Renal pelvis (tissue), 12 donors: ENCODE measurements at places on chromosomes 4 and X. TPM values are rescaled to one million over a fixed set of nuclear protein-coding genes. Genes with fewer than 3 reads are reported as not detected.

Gene TMSB15C
- 18.3 TPM for polyA plus RNA-seq

Gene KCNIP4
- 9.3 TPM for polyA plus RNA-seq

Gene HTRA3
- 8.4 TPM for polyA plus RNA-seq

Gene CENPE
- 15.4 TPM for polyA plus RNA-seq

Gene DCAF4L1
- 0.17 TPM for polyA plus RNA-seq

Gene CCSER1
- 22.5 TPM for polyA plus RNA-seq

Gene HPGDS
- polyA plus RNA-seq = 2.9 TPM

Gene CTSO
- polyA plus RNA-seq = 36.3 TPM

Gene CT45A5
- not detected for polyA plus RNA-seq

Gene PCYT1B
- 2.8 TPM for polyA plus RNA-seq

Gene EGF
- polyA plus RNA-seq = 6.7 TPM

GRCh38 chr4:76058888-76059426, 15.6 kb upstream of the ART3 start:
- DNase-seq = no peak

- no peak for DNase-seq
Measured at GRCh38 chr4:128358913-128359279, 71.3 kb upstream of the PGRMC2 start.

DNA sequence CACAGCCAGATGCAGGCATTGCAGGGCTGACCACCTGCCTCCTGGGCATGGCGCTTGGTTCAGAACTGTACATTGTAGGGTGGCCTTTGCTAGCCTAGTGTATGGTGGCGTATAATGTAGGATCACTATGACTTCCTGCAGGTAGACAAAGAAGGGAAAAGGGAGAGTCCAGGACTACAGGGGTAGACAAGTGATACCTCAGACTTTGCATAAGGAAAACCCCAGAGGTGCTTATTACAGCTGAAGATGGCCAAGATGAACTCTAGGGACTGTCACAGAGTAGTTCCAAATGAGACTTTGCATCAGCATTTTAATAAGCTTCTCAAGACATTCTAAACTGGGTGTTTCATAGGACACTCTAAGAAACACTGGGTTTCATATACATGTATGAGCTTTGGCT, 116.4 kb upstream of the PUDP start:
- DNase-seq = no peak

DNA sequence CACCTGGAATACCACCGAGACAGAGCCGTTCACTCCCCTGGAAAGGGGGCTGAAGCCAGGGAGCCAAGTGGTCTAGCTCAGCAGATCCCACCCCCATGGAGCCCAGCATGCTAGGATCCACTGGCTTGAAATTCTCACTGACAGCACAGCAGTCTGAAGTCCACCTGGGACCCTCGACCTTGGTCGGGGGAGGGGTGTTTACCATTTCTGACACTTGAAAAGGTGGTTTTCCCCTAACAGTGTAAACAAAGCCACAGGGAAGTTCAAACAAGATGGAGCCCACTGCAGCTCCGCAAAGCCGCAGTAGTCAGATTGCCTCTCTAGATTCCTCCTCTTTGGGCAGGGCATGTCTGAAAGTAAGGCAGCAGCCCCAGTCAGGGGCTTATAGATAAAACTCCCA, 243.2 kb downstream of the RASL11B start:
- no peak for DNase-seq

- peak; percentile 9 for DNase-seq
Measured at GRCh38 chr4:17613761-17614415, 553 bp upstream of the MED28 start.

GRCh38 chr4:84877051-84877833, 89.2 kb downstream of the WDFY3 start:
- no peak for DNase-seq

DNA sequence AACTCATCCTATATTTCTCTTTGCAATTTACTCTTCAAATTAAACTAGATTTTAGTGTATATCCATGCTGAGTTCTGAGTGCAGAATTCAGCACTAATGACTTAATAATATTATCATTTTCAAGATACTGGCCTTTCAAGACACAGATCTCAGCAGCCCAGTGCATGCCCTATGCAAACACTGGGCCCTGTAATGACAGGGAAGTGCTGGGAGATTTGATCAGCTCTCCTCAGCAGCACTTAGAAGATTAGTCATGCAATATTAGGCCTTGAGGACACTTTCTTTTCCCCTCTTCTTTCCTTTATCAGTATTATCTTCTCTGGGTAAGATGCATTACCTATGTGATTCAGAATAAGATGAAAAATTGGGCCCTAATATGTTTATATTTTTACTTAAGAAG, 207.1 kb downstream of the PPP3CA start:
- no peak for DNase-seq

DNA sequence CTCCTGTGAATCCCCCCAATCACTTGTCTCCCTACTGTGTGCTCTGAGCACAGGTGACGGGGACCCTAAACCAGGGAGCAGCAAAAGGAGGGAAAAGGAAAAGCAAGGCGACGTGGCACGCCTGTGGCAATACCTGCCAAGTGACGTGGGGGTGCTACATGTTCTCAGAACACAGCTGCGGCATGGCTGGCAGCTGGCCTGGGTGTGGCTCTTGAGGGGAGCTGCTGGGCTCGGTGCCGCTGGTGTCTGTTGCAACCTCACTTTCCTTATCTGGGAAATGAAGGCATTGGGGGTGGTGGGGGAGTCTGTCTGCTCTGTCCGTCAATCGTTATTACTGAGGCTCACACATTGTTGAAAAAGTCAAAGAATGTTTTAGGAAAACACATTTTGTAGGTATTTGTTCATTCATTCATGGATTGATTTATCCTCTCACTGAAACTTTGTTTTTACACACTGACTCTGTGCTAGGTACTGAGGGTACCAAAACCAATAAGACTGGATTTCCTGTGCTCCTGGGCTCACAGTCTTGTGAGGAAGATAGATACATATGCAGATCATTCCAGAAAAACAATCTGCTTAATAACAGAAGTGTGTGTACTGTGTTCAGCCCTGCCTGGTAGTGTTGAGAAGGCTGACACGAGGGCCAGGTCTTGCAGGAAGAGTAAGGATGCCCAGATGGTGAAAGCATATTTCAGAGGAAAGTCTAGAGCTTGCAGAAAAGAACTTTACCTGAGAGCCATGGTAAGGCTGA, 217.6 kb downstream of the PTTG2 start:
- no peak for DNase-seq

GRCh38 chr4:31089815-31090214, 369.6 kb downstream of the PCDH7 start:
- DNase-seq = no peak

- DNase-seq = no peak
Measured at GRCh38 chr4:1718095-1718850, 2.9 kb downstream of the TMEM129 start.

DNA sequence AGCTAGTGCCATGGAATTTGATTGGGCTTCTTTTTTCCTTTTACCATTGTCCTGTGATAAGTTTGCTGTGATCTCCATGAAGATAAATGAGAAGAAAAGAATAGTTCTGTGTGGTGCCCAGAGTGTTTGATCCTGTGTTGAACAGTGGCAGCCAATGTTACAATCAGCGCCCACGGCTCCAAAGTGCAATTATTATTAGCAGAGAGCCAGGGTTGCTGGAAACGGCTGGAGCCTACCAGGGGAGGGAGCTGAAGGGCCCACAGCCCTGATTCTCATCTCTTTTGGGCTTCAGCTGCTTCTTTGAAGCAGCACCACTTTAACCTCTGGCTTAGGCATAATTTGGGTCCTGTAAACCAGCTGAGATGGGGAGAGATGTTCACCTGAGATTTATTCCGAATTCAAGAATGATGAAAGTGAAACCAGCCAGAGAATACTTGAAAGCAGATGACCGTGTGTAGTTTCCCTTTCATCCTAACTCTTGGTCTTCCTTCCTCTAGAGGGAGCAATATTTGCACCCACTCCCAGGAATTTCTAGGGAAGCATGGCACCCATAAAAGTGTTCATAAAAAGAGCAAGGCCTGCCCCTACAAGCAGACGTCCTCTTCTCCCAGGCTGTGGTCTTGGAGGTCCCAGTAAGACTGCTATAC, 298.3 kb downstream of the EVC2 start:
- no peak for DNase-seq

DNA sequence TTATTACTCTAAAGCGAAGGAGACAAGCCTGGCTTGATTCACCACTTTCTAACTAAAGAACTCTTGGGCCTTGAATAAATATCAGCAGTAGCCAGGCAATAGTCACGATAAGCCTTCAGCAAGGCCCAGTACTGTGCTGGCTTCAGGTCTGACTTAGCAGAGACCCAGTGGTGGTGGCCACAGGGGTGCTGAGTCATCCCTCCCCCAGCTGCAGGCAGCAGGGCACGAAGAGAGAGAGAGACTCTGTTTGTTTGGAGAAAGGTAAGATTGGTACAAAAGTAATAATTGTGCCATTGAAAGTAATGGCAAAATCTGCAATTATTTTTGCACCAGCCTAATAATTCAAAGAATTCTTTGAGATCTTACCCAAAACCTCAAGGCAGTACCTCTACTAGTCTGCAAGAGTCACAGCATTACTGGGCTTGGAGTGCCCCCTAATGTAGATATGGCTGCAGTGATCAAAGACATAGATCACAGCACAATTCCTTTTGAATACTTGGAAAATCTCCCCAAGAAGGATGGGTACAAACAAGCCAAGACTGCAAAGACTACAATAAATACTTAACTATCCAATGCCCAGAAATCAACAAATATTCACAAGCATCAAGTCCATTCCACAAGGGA, 159.5 kb upstream of the USP38 start:
- DNase-seq = no peak

DNA sequence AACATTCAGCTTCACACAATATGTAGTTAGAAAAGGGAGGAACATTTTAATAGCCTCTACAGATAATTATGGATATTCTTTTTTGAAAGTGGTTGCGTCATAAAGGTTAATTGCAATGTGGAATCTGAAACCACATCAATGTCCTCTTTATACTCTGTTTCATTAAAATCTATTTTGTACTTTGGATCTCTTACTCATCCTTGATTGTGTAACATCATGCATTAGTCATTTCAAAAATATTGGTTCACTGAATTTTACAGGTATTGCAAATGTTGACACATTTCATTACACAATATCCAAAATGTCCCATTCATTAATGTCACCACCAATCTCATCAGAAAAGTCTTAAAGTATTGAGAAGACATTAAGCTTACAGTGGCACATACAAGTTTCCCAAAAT, 62.7 kb upstream of the USP9X start:
- DNase-seq = no peak

GRCh38 chr4:18398661-18399060, 377.1 kb upstream of the LCORL start:
- no peak for DNase-seq

DNA sequence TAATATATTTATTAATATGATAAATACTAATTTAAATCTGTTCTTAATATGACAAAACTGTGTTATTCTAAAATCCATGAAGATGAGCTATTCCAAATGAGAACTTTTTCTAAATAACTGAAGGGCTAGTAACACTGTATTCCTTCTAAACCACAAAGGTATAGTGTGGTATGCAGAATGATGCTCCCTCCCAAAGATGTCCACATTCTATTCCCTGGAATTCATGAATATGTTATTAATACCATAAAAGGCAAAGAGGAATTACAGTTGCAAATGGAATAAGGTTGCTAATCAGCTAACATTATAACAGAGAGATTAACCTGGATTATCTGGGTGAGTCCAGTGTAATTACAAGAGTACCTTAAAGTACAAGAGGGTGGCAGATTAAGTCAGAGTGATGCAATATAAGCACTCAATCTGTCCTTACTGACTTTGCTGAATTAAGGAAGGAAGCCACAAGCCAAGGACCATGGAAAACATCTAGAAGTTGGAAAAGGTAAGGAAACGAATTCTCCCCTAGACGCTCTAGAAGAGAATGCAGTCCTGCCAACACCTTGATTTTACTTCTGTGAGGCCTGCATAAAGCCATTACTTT, 20.7 kb upstream of the MAB21L2 start:
- no peak for DNase-seq

DNA sequence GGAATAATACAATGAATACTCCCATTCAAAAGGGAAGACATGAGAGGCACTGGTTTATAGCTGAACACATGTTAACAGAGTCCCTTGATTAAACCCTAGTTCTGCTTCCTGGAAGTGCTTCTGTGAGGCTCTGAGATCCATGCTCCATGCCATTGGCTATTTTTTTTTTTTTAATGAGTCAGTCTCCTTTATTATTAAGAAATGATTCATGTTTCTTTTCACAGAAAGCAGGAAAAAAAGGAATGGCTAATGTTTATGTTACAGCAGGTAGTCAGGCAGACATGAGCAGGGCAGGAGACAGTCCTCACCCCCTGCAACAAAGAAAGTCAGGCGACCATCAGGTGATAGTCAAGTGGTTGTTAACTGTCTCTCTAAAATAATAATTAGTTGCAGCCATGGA, 598.7 kb downstream of the EPHA5 start:
- DNase-seq = no peak

GRCh38 chr4:19278665-19279064, 973.0 kb upstream of the SLIT2 start:
- no peak for DNase-seq

- DNase-seq = no peak
Measured at GRCh38 chr4:110041735-110042134, 129.1 kb downstream of the EGF start.

GRCh38 chr4:147813973-147814372, 82.1 kb downstream of the ARHGAP10 start:
- no peak for DNase-seq

- peak; percentile 43 for DNase-seq
Measured at GRCh38 chr4:143700046-143700415, 444 bp downstream of the FREM3 start.

GRCh38 chrX:57651169-57651919, 28.7 kb downstream of the NLRP2B start:
- no peak for DNase-seq

GRCh38 chr4:40196724-40197281, at the start of gene RHOH:
Gene RHOH (plus strand): TSS chr4:40197031. CDS start chr4:40243387, 46,356 bp downstream.
- DNase-seq = no peak

DNA sequence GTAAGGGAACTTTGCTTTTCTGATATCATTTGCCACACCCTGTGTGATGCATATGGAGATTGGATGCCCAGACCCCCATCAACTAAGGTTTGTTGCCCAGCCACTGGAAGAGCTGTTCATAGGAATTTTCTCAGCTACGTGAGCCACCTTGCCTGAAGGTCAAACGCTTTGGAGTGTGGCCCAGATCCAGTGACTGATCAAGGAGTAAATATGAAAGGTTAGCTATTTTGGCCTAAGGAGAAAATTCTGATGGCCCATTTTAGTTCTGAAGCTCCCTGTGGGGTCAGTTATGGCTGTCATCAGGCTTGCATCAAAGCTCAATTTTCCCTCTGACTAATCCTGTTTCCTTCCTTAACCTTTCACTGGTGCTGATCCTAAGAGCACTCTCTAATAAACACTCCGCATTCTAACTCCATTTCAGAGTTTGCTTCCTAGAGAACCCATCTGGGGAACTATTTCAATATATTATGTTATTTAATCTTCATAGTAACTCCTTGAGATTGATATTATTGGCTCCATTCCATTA, 407.7 kb downstream of the SPRY1 start:
- DNase-seq = no peak
